GM23338 (cell line): ENCODE measurements at places on chromosomes 3 and 15. TPM values are rescaled to one million over a fixed set of nuclear protein-coding genes. Genes with fewer than 3 reads are reported as not detected.

DNA sequence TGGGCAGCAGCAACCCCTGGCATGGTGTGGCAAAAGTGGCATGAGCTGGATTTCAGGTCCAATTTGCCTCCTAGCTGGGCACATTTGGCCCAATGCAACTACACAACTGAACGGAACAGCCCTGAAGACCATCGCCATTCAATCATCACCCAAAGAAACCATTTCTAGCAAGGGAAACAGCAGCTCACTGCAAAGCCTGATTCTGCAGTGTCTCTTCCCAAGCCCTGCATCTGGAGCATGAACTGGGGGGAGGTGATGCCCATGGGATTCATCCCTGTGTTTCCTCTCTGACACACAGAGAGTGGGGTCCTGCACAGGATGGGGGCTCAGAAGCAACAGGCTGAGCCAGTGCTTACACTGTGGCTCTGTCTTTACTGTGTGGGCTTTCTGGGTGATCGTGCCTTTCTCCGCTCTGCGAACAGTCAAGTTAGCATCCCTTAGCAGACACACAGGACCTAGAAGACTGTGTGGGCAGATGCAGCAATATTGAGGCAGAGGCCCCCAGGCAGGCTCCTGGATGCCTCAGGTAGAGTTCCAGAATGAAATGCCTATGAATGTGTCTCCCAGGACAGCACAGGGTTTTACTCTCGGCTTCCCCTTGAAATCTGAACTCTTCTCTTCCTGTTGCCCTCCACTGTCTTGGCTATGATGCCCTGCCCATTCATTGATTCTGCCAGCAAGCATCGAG, 91.1 kb upstream of the ALDH1A3 start:
- DNase-seq, result no peak
- no peaks in the 10 kb centered on the region for H3K4me1 ChIP-seq
- no peak overlapping the region for H3K27ac ChIP-seq

DNA sequence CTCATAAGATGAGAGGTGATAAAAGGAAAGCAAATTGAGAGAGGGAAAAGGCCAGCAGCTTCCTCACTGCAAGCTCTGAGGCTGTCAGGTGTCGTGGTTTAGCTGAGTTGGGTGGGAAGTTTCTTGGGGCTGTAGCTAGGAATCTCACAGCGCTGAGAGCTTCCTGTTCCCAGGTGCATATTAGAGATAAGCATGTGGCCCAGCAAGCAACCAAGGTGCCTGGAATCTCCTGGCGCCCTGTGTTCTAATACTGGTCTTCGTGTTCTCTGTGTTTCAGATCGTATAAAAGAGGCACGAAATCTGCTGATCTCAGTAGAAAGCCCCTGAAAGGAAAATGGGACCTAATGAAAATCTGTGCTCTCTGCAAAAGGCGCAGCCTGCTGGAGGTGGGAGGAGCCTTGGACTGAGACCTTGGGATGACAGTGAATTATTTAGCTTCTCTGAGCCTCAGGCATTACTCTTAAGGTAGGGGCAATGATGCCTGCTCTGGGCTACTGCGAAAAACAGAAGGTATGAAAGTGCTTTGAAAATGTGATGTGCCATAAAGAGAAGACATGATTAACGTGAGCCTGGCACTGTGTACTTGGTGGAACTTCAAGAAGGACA, 499.9 kb downstream of the TBL1XR1 start:
- no peaks in the 10 kb centered on the region for H3K27me3 ChIP-seq
- DNase-seq, result peak; percentile 30
- no peak overlapping the region for H3K4me3 ChIP-seq
- H3K36me3 ChIP-seq, result no peaks in the 10 kb centered on the region
- no peaks in the 10 kb centered on the region for H3K4me1 ChIP-seq

DNA sequence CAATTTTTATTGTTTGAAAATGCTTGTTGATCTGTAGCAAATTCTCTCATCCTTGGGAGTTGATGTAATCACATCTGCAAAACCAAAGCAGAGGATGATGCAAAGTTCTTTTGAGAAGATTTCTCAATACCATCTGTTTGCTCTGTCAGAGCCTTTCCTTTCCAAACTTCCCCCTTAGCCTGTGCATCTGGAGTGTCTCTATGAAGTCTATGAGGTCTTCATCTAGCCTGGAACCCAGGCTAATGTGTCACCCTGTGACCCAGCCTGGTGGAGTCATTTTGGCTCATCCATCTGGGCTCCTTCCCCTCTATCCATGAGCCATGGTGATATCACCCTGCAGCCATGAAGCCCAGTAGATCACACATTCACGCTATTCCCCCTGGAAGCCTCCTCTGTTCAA, 123.2 kb upstream of the SLC7A14 start:
- no peaks in the 10 kb centered on the region for H3K4me1 ChIP-seq
- H3K27ac ChIP-seq, result no peak overlapping the region
- no peak overlapping the region for H3K4me3 ChIP-seq
- no peaks in the 10 kb centered on the region for H3K27me3 ChIP-seq
- DNase-seq, result no peak

DNA sequence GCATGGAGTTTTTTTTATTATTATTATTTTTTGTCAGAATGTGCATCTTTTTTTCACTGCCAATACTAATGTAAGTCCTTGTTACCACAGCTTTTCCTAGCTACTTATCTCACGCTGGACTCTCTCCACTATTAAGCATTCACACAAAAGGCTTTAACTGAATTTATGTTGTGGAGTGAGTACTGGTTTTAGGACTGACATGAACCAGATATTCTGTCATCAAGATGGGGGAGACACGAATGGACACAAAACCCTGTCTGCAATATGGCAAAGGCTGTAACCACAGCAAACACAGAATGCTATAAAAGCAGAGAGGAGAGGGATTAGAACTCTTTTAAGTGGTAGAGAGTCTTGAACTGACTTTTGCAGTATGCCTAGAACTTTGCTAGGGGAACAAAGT, 592.2 kb upstream of the TBL1XR1 start:
- no peaks in the 10 kb centered on the region for H3K27me3 ChIP-seq
- no peaks in the 10 kb centered on the region for H3K36me3 ChIP-seq
- no peak overlapping the region for H3K4me3 ChIP-seq
- H3K27ac ChIP-seq, result no peak overlapping the region

DNA sequence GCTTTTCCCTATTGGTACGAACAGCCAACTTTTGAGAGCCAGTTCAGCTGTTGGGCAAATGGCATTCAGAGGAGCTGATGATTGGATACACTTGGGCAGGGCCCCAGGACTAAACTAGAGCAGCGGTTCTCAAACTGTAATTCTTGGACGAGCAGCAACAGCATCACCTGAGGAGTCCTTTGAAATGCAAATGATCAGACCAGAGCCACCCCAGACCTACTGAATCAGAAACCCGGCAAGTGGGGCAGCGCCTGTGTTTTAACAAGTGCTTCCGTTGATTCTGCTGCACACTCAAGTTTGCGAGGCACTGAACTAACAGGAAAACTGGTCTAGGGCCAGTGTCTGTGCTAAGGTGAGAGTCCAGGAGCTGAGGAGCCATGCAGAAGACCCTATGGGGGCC, 239.7 kb downstream of the UACA start:
- H3K36me3 ChIP-seq, result no peaks in the 10 kb centered on the region
- DNase-seq, result no peak
- peaks cover 3% of the 10 kb centered on the region; the same call in 1 of the 2 replicates for H3K4me1 ChIP-seq
- no peak overlapping the region for H3K4me3 ChIP-seq

DNA sequence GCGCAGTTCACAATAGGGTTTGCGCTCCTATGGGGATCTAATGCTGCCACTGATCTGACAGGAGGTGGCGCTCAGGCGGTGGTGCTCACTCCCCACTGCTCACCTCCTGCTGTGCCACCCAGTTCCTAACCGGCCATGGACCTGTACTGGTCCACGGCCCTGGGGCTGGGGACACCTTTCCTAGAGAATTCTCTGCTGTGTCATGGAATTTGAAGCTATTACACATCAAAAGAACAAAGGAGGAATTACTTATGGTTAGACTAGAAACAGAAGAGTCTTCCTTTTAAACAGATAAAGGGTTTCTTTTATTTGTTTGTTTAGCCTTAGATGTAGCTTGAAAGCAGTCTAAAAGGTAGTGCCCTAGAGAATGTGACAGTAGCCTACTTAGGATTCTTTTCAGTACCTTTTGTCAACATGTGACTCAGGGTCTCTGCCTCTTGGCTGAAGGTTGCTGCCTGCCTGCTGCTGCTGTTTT, 50.3 kb downstream of the PAK2 start:
- no peaks in the 10 kb centered on the region for H3K27me3 ChIP-seq
- H3K36me3 ChIP-seq, result peaks cover 9% of the 10 kb centered on the region; the same call in 1 of the 2 replicates
- no peak overlapping the region for H3K4me3 ChIP-seq
- no peak for DNase-seq
- no peak overlapping the region for H3K27ac ChIP-seq
- peaks cover 18% of the 10 kb centered on the region; the same call in 1 of the 2 replicates for H3K4me1 ChIP-seq

Gene TERC
- total RNA-seq, result 206 and 432 TPM in 2 replicates

DNA sequence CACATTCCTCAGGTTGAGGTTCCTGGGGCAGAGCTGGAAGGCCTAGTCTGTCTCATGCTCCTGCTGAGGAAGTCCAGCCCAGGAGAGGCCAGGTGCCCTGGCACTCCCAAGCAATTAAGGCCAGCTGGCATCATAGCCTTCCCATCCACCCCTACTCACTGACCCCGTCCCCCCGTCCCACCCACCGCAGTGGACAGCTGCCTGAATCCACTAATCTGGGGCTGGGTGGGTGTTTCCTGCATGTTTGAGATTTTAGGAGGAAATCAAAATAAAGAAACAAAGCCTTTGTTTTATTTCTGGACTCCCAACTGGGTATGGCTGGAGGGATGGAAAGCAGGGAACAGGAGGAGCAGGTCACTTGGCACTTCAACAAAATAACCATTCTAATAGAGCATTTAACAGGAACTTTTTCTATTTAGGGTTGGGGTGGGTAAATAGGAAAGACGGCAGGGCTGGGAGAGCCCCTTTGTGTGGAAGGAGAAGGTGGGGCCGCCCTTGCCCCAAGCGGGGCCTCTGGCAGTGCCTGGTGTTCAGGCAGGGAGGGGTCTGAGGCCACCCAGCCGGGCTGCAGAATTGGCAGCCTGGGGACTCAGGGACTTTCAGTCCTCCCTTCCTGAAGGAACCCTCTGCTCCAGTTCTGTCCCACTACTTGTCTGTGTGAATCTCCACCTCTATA, 8.5 kb downstream of the MRAS start:
- H3K4me1 ChIP-seq, result no peaks in the 10 kb centered on the region
- no peaks in the 10 kb centered on the region for H3K27me3 ChIP-seq
- DNase-seq, result no peak
- no peak overlapping the region for H3K4me3 ChIP-seq
- no peak overlapping the region for H3K27ac ChIP-seq

Gene RHOV
- total RNA-seq, result 2.9 and 4.7 TPM in 2 replicates

- DNase-seq, result no peak
- no peaks in the 10 kb centered on the region for H3K27me3 ChIP-seq
- H3K36me3 ChIP-seq, result no peaks in the 10 kb centered on the region
- no peaks in the 10 kb centered on the region for H3K4me1 ChIP-seq
- H3K27ac ChIP-seq, result no peak overlapping the region
- H3K4me3 ChIP-seq, result no peak overlapping the region
Observed at GRCh38 chr15:52361494-52361893, 65.9 kb upstream of the MYO5C start.

GRCh38 chr15:88032787-88033186, 223.8 kb downstream of the NTRK3 start:
- no peak for DNase-seq
- no peaks in the 10 kb centered on the region for H3K36me3 ChIP-seq
- peaks cover 38% of the 10 kb centered on the region for H3K4me1 ChIP-seq
- no peak overlapping the region for H3K27ac ChIP-seq
- no peaks in the 10 kb centered on the region for H3K27me3 ChIP-seq

Gene NECTIN3
- total RNA-seq, result 48.2 TPM in 2 replicates

DNA sequence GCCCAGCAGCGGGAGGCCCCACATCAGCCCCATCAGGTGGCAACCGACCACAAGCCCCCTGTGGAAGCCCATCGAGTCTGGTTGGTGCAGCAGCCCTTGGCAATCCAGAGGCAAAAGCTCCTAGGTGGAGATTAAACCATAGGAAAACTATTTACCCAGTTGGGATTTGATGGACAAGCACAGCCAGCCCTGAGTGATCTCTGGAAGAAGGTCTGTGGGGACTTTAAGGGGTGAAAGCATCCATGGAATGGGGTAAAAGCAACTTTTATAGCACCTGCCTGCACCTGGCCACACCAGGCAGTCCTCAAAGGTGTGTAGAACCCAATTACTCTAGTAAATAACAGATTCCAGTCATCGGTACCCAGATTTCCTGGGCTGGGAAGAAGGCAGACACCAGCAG, 206.3 kb downstream of the IGSF11 start:
- H3K27me3 ChIP-seq, result no peaks in the 10 kb centered on the region
- no peaks in the 10 kb centered on the region for H3K4me1 ChIP-seq
- no peaks in the 10 kb centered on the region for H3K36me3 ChIP-seq
- DNase-seq, result no peak
- H3K27ac ChIP-seq, result no peak overlapping the region
- no peak overlapping the region for H3K4me3 ChIP-seq

- H3K27me3 ChIP-seq, result no peaks in the 10 kb centered on the region
- no peak overlapping the region for H3K27ac ChIP-seq
- no peaks in the 10 kb centered on the region for H3K4me1 ChIP-seq
- DNase-seq, result peak; percentile 41
- no peaks in the 10 kb centered on the region for H3K36me3 ChIP-seq
- no peak overlapping the region for H3K4me3 ChIP-seq
Observed at GRCh38 chr3:76723366-76723765, 316.5 kb upstream of the ROBO2 start.

Gene NBEAL2
- 66.1 and 79.9 TPM in 2 replicates for total RNA-seq

Gene C3orf49
- total RNA-seq, result not detected in 2 replicates

- no peak overlapping the region for H3K27ac ChIP-seq
- DNase-seq, result no peak
- H3K27me3 ChIP-seq, result no peaks in the 10 kb centered on the region
- H3K4me1 ChIP-seq, result no peaks in the 10 kb centered on the region
- H3K36me3 ChIP-seq, result no peaks in the 10 kb centered on the region
- H3K4me3 ChIP-seq, result no peak overlapping the region
Observed at GRCh38 chr3:48863122-48863521, 15.4 kb upstream of the PRKAR2A start.

Gene PEAK1
- 22.8 and 34.1 TPM in 2 replicates for total RNA-seq

DNA sequence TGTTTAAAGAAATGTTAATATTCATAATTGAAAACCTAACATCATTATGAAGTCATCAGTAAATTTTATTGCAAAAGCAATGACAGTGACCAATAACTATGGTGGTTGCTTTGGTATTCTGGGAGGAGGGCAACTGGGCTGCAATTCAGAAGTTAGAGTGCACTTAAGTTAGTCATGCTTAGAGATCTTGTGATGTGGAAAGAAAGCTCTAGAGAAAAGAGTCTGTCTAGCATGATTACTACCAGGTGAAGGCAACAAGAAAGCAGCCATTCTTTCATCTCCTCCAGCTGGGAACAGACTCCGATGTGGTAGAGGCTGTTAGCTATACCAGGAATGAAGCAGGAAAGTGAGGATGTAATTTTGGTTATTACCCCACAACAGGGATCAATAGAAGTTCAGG, 625.6 kb downstream of the SI start:
- H3K4me1 ChIP-seq, result peaks cover 6% of the 10 kb centered on the region; the same call in 1 of the 2 replicates
- no peak for DNase-seq
- no peak overlapping the region for H3K27ac ChIP-seq
- no peaks in the 10 kb centered on the region; the same call in 1 of the 2 replicates for H3K36me3 ChIP-seq

- no peak for DNase-seq
- no peak overlapping the region for H3K4me3 ChIP-seq
- no peaks in the 10 kb centered on the region for H3K36me3 ChIP-seq
Observed at GRCh38 chr15:72128359-72128758, 10.2 kb downstream of the SENP8 start.

Gene FBXL22
- 0.19 TPM in 1 of 2 replicates, not detected in the other for total RNA-seq
